ENCODE measurements at places on chromosomes 11 and 22.
A peak's percentile ranks its signal among the peaks of the same experiment; 100 is the strongest.

DNA sequence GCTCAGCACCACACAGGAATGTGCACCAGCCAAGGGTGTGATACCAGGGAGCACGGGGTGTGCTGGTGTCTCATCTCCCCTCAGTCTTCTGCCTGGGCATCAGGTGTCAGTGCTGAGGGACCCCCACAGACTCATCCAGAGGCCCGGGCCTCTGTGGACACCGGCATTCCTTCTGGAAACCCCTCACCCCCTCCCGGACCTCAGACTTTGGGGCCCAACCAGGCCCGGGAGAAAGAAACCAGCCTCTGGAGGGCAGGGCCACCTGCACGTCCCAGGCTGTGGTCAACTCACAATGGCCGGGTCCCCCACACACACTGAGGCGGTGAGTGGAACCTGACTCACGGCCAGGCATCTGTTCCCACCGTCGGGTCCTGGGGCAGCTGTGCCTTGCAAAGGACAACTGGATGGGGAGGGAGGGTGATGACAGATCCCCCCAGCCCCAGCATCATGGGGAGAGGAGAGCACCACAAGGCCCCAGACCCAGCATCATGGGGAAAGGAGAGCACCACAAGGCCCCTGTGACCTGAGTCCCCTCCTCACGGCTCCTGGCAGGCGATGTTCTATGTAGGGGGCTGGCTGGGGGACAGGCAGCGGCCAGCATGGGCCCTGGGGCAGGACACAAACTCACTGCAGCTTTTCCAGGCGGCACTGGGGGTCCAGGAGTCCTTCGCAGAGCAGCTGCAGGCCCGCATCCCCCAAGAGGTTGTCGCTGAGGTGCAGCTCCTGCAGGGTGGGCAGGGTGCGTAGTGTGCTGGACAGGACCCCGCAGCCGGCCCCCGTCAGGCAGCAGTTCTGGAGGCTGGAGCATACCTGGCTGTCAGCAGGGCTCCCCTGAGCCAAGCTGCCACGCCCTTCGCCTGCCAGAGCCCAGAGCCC is 7.6 kb downstream of the RNH1 start:
- DNase-seq = no peak

GRCh38 chr11:45092901-45093760 is 53.3 kb upstream of the PRDM11 start:
- no peak for DNase-seq

- DNase-seq = no peak
Observed at GRCh38 chr11:59610289-59610688, 5.3 kb downstream of the OSBP start.

GRCh38 chr11:44380009-44380313 is 70.0 kb upstream of the ALX4 start:
- no peak for DNase-seq

- no peak for DNase-seq
Observed at GRCh38 chr11:102476069-102476468, 23.5 kb upstream of the TMEM123 start.

DNA sequence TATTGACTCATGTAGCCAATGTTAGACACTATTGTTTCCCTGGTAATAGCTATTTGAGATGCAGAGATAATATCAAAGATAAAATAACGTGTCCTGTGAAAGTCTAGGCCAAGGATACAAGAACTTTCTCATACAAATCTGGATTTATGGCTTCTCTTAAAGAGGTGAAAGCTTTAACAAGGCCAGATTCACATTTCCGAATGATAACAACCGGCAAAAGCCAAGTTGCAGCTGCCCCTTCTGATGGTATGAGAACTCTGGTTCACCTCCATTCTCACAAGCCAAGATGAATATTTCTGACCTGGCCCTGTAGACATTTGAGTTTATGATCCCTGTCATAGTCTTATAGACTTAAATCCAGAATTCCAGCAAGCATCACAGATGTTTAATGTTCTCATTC is 230.4 kb upstream of the ZC3H12C start:
- DNase-seq = no peak

- DNase-seq = no peak
Observed at GRCh38 chr11:44780940-44781631, 54.3 kb downstream of the TSPAN18 start.

GRCh38 chr11:40274017-40274416 is 1185.4 kb downstream of the LRRC4C start:
- peak; percentile 63 for DNase-seq

- DNase-seq = peak; percentile 70
Observed at GRCh38 chr22:42649246-42650099, at the start of gene CYB5R3. Gene CYB5R3, minus strand, starts transcription at chr22:42649392. Its CDS starts 77 bp downstream, at chr22:42649315.

DNA sequence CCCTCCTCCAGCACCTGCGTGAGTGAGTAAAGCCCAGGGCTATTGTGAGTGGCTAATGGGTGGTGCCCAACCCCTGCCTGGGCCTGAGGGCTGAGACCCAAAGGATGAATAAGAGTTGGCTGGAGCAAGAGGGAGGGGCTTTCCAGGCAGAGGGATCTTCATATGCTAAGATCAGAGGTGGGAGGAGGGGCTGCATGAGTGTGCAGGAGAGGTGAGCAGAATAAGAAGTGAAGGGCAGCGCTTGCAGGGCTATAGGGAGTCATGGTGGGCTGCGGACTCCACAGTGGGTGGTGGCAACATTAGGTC is 3.9 kb downstream of the EMID1 start:
- no peak for DNase-seq

- DNase-seq = no peak
Observed at GRCh38 chr22:26770624-26771023, 113.2 kb downstream of the MIAT start.

- DNase-seq = peak; percentile 50
Observed at GRCh38 chr22:22111267-22111751, 128.7 kb upstream of the TOP3B start.

GRCh38 chr22:35033635-35034296 is 32.2 kb upstream of the ISX start:
- no peak for DNase-seq

GRCh38 chr11:1295086-1295485 is 14.3 kb downstream of the TOLLIP start:
- DNase-seq = no peak

DNA sequence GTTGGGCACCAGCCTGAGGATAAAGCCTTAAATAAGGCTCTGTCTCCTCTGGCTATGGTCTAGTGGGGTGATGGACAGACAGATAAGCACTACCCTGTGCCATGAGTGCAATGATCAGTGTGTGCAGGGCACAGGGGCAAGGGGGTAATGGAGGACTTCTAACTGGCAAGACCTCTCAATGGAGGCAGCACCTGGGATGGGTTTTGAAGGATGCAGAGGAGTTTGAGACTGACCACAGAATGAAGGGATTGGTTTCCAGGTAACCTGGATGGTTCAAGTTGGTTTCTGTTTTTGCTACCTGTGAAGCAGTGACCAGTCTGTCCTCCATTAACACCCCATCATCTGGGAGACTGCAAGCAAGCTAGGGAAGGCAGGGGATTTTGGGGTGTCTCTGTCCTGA is 27.8 kb upstream of the PICK1 start:
- no peak for DNase-seq

DNA sequence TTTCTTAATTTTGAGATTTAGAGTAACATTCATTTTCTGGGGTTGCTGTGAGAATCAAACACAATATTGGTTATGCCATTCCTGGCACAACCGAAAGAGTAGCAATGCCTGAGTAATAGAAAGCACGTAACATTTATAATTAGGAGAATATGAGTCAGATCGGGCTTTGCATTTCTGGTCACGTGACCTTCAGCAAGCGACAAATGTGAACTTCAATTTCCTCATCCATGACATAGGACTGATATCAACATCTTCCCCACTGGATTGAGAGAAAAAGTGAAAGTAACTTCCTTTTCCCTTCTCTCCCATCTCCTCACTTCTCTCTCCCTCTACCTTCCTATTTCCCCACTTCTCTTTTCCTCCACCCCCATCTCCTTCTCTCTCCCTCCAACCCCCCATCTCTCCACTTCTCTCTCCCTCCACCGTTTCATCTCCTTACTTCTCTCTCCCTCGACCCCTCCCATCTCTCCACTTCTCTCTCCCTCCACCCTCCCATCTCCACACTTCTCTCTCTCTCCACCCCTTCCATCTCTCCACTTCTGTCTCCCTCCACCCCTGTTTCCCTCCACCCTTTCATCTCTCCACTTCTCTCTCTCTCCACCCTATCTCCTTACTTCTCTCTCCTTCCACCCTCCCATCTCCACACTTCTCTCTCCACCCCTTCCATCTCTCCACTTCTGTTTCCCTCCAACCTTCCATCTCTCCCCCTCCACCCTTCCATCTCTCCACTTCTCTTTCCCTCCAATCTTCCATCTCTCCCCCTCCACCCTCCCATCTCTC is 33.5 kb upstream of the CAT start:
- DNase-seq = peak; percentile 49

DNA sequence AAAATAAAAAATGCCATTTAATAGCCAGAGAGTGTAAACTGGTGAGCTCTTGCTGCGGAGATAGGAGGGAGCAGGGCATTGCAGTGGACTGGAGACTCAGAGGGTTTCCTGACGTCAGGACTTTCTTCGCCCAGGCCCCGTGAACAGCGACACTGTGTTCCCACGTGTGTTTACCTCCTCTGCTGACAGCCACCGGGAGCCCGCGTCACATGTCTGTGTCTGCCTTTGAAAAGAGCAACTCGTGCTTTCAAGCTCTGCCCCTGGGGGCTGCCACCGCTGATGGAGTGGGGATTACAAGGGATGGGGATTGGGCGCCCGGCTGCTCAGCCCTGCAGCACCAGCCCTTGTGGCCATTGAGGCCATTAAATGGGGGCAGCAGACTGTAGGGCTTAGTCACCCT is 3.3 kb downstream of the TANGO2 start:
- no peak for DNase-seq

DNA sequence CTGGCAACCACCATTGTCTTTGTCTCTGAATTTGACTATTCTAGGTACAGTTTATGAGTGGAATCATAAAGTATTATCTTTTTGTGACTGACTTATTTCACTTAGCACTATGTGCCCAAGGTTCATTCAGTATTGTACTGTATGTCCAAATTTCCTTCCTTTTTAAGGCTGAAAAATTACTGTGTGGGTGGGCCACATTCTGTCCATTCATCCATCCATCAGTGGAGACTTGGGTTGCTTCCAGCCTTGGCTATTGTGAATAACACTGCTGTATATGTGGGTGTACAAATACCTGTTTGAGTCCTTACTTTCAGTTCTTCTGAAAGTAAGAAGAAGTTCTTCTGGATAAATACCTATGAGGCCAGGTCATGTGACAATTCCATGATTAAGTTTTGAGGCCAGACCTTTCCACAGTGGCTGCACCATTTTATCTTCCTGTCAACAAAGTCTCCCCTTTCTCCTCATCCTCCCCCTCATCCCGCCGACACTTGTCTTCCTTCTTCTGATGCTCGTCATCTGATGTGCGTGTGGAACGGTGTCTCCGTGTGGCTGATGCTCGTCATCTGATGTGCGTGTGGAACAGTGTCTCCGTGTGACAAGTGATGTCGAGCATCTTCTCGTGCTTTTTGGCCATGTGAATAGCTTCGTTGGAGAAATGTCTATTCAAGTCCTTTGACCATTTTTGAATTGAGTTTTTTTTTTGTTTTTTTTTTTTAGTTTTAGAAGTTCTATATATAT is 49.5 kb downstream of the SBF1 start:
- no peak for DNase-seq

- no peak for DNase-seq
Observed at GRCh38 chr22:31193092-31193491, 19.0 kb upstream of the LIMK2 start.

DNA sequence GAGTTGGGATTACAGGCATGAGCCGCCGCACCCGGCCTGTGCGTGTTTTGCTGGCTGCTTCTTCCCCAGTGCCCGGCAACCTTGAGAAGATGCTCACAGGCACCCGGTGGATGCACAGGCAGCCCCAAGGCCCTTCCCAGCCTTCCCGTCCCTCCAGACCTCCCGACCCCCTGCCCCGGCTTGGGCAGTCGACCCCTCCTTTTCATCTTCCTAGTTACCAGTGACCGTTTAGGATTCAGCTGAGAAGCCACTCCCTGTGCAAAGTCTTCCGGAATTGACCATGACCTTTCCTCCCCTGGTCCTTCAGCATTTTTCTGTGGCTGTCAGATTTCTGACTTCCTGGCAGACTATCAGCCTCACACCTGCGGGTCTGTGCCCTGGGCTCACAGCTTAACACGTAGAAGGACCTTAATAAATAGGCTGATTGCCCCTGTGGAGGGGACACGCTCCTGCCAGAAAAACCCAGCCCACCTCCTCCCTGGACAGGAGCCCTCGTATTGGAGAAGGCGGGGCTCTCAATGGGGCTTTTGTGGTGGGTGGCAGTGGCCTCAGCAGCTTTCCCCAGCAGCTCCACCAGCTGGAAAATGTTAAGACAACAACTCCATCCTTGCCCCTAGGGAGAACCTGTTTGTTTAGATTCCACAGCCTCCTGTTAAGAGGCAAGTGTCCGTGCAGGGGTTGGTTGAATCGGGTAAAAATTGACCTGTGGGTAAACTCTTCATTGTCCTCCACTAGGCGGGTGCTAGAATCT is 10.4 kb upstream of the ANO1 start:
- no peak for DNase-seq

DNA sequence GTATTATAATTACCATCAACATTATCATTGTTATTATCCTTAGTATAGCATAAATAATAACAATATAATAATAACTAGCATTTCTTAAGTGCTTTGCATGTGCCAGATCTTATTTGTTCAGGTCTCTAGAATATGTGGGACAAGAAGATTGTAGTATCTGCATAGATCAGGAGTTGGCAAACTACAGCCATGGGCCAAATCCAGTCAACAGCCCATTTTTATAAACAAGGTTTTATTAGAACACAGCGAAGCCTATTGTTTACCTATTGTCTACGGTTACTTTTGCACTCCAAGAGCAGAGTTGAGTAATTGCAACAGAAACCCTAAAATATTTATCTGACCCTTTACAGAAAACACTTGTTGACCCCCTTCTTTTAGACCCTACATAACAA is 81.4 kb downstream of the SLC1A2 start:
- DNase-seq = no peak

- no peak for DNase-seq
Observed at GRCh38 chr11:7545611-7546010, 31.8 kb downstream of the PPFIBP2 start.

DNA sequence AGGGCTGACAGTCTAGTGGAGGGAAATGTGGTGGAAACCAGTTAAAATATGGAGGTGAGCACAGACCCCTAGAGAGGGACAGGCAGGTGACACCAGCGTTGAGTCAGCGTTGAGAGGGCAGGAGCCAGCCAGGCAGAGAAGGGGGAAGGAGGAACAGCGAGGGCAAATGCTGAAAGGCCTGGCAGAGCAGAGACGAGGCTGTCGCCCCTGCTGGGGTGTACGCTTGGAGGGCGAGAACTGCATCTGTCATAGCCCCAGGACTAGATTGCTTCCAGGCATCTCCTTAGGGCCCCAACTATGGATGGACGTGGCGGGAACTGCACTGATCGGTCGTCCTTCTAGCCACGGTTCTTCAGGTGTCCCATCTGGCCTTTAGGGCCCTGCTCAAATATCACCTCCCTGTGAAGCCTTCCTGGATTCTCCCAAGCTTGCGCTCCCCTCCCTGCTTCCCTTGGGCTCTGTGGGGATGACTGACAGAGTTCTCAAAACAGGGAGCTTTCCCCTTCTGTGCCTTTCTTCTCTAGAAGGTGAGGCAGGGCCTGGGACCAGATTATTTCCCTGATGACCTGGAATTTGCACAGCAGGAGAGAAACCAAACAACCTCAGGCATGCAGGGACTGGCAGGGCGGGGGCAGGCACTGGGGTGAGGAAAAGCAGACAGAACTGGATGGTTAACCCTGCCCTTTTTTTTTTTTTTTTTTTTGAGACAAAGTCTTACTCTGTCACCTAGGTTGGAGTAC is 11.1 kb downstream of the SYNGR1 start:
- no peak for DNase-seq

Measured in stromal cell of bone marrow (primary cell).